ENCODE measurements at places on chromosomes 1 and 21.

DNA sequence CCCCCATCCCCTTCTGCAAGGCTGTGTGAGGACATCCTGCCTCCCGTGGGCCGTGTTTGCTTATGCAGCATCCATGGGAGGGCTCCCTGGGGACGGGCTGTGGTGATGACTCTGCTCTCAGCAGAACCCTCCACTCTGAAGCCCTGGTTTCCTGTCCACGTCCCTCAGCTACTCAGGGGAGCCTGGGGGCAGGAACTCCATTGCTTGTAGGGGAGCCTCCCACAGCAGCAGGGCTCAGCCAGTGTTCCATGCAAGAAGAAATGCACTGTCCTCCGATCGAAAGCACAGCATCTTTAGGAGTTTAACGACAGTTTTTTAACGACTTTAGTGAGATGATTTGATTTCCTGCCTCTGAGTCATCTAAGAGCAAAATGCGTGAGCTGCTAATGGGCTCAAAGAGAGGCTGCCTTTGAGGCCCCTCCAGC lies 8.3 kb upstream of the KCNAB2 start:
- no peak for DNase-seq

GRCh38 chr1:148383966-148384365 lies 99.1 kb downstream of the PPIAL4G start:
- DNase-seq, result no peak

DNA sequence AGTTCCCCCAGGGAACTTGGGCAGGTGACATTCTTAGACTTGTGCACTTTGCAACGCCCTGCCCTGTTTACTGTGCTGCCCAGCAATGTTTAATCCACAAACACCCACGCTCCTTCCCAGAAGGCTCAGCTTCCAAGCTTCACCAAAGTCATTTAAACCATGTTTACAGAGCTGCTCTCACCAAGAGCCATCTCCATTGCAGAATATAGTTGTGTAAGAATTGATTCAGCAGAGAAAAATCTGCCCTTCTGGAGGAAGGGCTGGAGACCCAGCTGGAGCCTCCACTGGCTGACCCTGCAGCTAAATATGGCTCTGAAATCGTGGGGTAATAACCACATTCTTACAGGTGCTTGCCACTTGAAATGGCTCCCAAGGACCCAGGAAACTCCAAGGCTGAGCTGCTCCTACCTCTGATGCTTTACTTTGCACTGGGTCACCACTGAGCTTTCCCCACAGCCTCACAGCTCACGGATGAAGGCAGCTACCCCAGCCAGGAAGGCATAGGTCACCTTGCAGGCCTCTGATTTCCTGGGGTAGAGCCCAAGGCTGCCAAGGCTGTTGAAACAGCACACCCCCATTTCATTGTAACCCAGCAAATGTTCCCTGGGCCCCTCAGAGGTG lies 8.7 kb downstream of the CAPN2 start:
- no peak for DNase-seq

- peak; percentile 7 for DNase-seq
These were observed 289.9 kb downstream of the DPYD start for GRCh38 chr1:97630948-97631347.

DNA sequence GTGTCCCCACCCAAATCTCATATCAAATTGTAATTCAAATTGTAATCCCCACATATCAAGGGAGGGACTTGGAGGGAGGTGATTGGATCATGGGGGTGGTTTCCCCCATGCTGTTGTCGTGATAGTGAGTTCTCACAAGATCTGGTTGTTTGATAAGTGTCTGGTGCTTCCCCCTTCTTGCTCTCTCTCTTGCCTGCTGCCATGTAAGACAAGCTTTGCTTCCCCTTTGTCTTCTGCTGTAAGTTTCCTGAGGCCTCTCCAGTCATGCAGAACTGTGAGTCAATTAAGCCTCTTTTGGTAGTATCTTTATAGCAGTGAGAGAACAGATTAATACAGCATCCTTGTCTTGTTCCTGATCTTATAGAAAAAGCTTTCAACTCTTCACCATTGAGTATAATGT lies 6.5 kb upstream of the LRRC39 start:
- no peak for DNase-seq
